ENCODE measurements at places on chromosomes 2 and 18.

DNA sequence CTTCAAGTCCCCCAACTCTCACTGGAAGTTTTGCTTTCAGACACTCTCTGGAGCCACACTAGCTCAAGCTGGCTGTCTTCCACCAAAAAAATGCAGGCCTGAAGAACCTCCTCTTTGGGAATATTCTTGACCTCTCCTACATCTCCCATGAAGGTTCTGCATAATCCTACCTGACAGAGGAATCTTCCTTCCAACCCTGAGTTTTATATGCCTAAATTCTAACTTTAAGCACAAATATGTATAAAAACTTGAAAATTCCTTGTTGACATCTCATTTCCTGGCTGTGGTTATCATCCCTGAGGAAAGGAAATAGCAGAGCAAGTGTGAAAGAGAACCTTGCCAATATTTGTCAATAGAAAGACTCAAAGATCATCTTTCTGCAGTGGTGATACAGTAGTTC is 249.0 kb downstream of the LPIN1 start:
- peak; percentile 68 for DNase-seq

DNA sequence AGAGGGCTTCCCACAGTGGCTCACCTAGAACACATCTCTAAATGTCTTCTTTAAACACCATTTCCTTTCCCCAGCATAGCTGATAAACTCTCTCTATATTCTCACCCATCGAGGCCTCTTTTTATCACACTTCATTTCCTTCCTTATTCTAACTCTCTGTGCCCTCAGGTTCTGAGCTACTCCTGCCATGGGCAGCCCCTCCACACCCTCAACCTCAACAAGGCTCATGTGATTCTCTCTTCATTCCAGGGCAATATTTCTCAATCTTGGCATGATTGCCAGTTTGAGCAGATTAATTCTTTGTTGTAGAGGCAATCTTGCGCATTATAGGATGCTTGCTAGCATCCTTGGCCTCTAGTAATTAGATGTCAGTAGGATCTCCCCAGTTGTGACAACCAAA is 999.1 kb downstream of the TSN start:
- DNase-seq = no peak

- DNase-seq = no peak
Measured at GRCh38 chr2:130302164-130302886, 40.4 kb upstream of the IMP4 start.

- peak; percentile 67 for DNase-seq
Measured at GRCh38 chr2:71716697-71717624, 263.6 kb downstream of the DYSF start.

GRCh38 chr2:72815655-72816278 is 10.1 kb downstream of the EXOC6B start:
- DNase-seq = no peak

GRCh38 chr2:163465440-163465839 is 270.4 kb downstream of the FIGN start:
- DNase-seq = no peak

DNA sequence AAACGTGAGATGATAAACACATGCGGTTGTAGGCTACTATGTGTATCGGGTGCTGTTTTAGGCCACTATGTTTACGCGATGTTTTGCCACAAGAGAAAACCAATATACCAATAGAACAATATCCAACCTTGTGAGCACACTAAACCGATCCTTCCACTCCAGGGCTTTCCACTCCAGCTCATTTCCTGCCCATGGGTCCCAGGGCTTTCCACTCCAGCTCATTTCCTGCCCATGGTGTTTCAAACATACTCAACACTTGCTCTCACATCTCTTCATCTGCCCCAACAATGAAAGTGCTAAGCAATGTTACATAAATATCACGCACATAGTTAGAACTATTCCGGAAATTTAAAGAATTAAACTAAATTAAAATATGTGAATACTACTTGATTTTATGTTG is 80.0 kb downstream of the EPB41L3 start:
- no peak for DNase-seq

GRCh38 chr2:43175876-43176275 is 50.5 kb downstream of the ZFP36L2 start:
- no peak for DNase-seq

- no peak for DNase-seq
Measured at GRCh38 chr18:4524096-4524495, 69.0 kb upstream of the DLGAP1 start.

DNA sequence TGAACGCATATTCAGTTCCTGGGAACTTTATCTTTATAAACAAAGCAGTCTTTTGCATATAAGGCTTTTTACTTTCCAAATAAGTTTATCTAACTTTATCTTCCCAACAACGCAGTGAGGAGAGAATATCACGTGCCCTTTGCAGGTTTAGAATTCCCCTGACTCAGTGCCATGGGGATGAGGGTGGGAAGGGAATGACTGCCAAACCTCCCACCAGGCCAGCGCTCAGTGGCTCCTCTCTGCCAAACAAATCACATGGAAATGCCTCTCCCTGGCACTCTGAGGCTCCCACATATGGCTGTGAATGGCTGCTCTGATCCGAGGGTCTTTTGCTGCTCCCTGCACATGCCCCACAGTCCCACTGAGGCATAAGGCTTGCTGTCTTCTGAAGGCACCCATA is 158.3 kb downstream of the DNAH6 start:
- DNase-seq = no peak

- no peak for DNase-seq
Measured at GRCh38 chr2:25726522-25726921, 53.1 kb upstream of the DTNB start.

- peak; percentile 94 for DNase-seq
Measured at GRCh38 chr2:128623776-128624761, 305.4 kb upstream of the HS6ST1 start.

GRCh38 chr2:181404472-181404871 is 52.7 kb upstream of the ITGA4 start:
- DNase-seq = no peak

DNA sequence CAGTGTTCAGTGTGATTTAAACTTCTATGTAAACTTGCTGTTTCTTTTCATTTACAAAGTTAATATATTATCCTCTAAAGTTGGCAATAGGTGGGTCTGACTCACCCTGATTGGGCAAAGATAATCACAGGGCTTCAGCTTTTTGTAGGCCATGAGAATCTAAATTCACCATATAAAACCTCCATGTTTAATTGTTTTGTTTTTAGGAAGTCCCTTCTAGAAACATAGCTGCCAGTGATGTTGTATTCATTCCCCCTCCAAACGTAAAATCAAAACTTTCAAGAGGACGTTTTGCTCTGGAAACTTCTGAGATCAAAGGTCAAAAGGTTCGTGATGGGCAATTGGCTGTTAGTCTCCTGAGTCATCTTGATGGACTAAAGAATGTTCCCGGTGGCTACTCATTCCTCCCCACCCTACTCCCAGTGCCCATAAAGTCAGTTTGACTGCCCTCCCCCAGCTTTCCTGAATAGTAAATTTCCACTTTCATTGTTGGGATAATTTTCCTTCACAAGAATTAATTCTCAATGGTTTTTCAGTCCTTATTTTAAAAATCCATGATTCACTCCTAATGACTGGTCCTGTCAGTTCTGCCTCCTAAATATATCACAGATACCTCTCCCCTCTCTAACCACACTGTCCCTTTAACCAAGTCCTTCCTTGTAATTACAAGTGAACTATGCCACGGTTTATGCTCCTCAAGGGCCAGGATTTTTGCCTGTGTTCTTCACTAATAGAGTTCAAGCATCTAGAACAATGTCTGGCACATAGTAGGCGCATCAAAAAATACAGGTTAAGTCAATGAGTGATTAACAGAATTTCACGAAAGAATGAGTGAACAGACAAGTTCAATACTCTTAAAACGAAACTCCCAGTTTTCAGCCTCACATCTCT is 164.4 kb upstream of the VRK2 start:
- peak; percentile 43 for DNase-seq

GRCh38 chr2:14554849-14555545 is 77.5 kb upstream of the LRATD1 start:
- no peak for DNase-seq
